Activated naive CD4-positive, alpha-beta T cell treated with anti-CD3 and anti-CD28 coated beads, Interleukin-2, amount 50 U/mL, for 72 hours (primary cell): ENCODE measurements at places on chromosomes 4 and X. TPM values are rescaled to one million over a fixed set of nuclear protein-coding genes. Genes with fewer than 3 reads are reported as not detected.
A peak's percentile ranks its signal among the peaks of the same experiment; 100 is the strongest.

DNA sequence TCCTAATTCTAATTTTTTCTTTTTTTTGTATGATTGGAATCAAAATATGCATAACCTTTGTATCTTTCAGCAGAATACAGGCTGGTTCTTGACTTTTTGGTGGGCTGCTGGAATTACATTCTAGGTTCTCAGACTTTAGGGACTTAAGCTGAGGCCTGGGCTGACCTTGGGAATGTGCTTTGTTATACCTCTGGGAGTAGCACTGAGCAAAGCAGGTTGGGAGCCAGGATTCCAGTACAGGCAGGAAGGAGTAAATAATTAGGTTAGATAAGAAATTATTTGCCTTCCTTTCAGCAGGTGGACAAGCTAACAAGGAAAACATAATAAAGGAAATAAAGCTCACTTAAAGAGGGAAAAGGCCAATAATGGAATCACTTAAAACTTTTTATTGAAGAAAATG is 49.9 kb upstream of the SLC4A4 start:
- no peak for DNase-seq

The AKAP14 gene
- total RNA-seq: 0.66 TPM

- DNase-seq: no peak
Observed at GRCh38 chr4:145732001-145732815, 52.3 kb downstream of the C4orf51 start.

- DNase-seq: peak; percentile 2
Observed at GRCh38 chrX:107576841-107577240, 51.5 kb upstream of the PRPS1 start.

DNA sequence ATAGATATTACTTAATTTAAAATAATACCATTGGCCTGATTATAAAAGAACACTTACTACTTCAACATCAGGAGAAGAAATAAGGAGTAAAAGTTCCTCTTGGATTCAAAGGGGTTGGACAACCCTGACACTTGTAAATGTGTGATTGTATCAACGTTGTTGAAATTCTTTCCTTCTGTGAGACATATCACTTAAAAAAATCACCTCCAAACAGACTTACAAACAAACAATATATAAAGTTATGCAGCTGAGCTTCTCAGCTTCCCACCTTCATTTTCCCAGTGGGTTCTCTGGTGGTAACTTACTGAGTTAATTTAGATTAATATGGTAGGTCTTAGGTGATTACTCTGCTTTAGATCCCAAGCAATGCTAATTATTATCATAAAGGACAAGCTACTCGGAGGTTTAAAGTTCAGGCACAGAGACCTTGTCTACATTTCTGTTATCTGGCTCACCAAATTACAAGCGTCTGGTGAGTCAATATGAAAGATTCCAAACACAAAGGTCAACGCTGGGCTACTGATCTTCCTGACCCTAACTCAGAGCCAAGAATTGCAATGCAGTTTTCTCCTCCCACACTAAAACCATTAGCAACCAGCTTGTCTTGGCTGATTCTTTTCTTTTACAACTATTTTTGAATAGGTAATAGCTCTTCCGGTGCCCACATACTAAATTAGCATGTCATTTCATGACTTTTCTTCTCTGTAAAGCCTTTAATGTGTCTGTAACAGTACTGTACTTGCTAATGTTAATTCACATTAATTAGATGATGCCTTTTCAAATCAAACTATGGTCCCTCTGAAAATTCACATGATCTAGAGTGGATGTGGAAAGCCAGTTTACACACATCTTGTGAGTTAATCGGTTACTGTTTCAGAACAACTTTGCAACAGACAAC is 157.6 kb downstream of the RASL11B start:
- no peak for DNase-seq

DNA sequence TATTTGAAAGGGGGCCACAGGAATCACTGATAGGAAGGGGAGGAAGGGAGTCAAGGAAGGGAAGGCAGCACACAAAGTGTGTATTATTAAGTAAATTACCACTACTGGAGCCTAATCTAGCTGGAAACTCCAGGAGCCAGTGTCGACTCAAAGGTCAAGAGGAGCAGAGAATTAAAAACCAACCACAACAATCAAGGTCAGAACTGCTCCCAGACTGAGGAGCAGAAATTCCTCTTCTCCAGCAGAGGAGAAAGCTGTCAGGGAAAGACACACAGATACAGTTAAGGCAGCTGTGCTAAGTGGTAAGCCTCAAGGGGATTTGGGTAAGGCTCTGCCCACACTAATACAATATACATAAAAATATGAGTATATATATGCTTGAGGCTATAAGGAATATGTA is 87.5 kb upstream of the PTPN13 start:
- no peak for DNase-seq

- no peak for DNase-seq
Observed at GRCh38 chrX:2989565-2989964, 16.8 kb upstream of the ARSH start.

GRCh38 chr4:156545003-156545785 is 426.4 kb downstream of the PDGFC start:
- no peak for DNase-seq

The ARSJ gene
- total RNA-seq: not detected

The C4orf36 gene
- not detected for total RNA-seq

DNA sequence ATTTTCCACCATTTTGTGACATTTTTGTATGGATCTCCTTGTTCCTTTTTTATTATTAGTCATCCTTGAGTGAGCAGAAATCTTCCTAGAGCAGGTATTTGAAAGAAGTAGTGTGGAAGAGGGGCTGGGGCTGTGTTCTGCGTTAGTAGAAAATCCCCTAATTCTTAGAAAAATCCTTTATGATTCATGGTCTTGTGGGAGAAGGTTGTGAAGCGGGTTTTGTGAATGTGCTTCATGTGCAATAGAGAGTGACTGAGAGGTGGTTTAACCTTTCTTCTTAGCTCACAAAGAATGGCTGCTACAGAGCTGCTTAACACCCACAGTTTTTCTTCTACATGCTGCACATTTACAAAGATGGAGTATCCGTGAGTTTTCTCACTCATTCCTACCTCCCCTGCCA is 220.5 kb downstream of the IDS start:
- DNase-seq: no peak

The ADGRL3 gene
- total RNA-seq: not detected

The ACE2 gene
- not detected for total RNA-seq

DNA sequence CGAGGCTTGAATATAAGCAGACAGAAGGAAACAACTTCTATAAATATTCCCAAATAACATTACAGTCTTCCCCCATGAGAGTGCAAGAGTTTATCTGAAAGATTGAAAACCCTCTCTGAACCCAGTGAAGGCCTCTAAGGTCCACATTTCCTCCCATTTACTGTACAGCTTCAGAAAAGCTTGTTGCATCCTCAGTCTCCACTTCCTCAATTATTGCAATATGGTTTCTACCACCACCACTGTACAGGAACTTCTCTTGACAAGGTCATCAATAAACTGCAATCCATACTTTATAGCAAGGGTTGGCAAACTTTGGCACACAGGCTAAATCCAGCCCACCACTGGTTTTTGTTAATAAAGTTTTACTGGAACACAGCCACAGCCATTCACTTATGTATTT is 239.0 kb downstream of the THOC2 start:
- no peak for DNase-seq

The GDI1 gene
- 213 TPM for total RNA-seq

DNA sequence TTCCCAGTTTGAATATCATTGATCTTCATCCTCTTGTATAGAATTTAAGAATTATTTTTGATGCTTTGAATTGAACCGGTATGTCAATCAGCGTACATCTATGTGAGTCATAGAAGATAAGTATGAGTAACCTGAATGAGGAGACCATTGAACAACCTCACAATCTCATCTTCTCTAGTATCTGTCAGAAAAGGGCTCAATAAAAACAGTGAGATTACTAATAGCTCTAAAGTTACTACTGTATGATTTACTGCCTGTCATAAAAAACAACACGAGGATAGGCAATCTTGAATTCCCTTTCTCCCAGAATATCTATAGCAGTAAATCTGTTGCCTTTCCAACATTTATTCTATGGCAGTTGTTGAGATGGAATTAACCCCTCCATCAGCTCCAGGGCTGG is 36.1 kb downstream of the PHOX2B start:
- no peak for DNase-seq

The NR0B1 gene
- total RNA-seq: not detected

- no peak for DNase-seq
Observed at GRCh38 chr4:85952972-85953650, 406.7 kb downstream of the MAPK10 start.

GRCh38 chr4:11894977-11895376 is 466.3 kb upstream of the HS3ST1 start:
- no peak for DNase-seq

The BMPR1B gene
- total RNA-seq: not detected

- DNase-seq: no peak
Observed at GRCh38 chr4:17128268-17128667, 229.8 kb upstream of the LDB2 start.

- no peak for DNase-seq
Observed at GRCh38 chrX:24226176-24226575, 76.6 kb downstream of the ZFX start.

GRCh38 chr4:103499094-103499493 is 220.7 kb downstream of the TACR3 start:
- DNase-seq: no peak

DNA sequence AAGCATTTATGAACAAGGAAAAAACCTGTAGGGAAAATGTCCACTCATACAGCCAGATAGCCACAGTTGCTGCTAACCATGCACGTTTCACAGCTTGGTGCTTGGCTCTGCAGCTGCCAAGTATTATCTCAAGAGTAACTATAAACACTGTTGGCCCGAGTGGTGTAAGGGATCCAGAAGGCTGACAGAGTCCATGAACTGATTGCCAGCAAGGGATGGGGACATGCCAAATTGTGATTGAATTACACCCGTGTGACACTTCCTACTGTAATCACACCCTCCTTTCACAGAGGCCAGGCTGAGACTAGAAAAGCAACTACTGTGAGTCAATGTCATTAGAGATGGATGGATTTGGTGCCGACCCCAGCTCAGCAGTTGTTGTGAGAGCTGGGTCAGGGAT is 223.9 kb upstream of the ANKRD50 start:
- DNase-seq: no peak

DNA sequence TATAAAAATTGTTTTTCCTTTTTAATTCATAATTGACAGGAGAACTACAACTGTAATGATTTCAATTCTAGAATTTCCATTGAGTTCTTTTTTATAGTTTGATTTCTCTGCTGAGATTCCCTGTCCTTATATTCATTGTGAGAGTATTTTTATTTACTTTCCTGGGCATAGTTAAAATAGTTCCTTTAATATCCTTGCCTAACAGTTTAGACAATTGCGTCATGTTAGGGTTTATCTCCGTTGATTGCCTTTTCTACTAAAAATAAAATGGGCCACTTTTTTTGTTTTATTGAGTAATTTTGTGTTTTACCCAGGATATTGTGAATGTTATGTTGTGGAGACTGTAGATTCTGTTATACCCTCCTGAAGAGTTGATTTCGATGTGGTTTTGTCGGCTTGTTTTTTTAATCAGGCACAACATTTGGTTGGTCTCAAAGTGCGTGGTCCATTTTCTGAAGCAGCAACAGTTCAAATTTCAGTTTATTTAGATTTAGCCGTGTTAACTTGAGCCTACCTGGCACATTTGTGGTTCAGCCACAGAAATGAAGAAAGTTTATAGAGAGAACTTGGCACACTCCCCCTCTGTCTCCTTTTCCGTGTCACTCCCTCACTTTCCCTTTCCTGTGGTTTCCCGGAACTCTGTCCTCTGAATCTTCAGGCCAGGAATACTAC is 16.0 kb upstream of the PRRG1 start:
- no peak for DNase-seq

DNA sequence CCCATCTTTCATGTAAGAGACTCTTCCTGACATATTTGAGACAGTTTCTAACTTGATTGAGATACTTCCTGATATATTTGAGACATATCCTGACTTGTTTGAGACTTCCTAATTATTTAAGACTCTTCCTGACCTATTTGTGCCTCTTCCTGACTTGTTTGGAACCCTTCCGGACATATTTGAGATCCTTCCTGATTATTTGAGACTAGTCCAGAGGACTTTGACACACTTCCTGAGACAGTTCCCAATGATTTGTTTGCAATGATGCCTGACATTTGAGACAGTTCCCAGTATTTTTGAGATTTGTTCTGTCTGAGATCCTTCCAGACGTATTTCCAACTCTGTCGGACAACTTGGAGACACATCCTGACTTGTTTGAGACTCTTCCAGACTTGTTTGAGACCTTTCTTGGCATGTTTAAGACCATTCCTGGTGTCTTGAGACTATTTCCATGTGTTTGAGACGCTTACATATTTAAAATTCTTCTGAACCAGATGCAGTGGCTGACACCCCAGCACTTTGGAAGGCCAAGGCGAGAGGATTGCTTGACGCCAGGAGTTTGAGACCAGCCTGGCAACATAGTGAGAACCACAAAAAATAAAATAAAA is 118.9 kb upstream of the USP9X start:
- no peak for DNase-seq

DNA sequence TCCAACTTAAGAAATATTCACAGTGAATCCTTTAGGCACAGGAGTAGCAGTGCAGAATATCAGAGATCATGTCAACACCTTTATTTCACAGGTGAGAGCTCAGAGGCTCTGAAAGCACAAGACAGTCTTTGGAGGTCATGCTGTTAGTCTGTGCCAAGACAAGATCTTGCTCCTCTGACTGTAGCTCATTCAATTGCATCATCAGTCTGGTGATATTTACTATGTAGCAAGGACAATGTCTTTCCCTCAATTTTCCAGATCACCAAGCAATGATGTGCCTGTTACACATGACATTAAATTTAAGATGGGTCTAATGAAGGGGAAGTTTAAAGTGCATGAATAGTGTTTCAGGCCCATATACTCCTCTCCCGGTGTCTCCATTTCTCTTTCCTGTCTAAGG is 277.5 kb downstream of the IL15 start:
- DNase-seq: no peak

The LRAT gene
- not detected for total RNA-seq

- no peak for DNase-seq
Observed at GRCh38 chr4:173024203-173024602, 144.4 kb upstream of the GALNT7 start.

The RENBP gene
- 14.8 TPM for total RNA-seq

The BEND2 gene
- not detected for total RNA-seq

The SPP1 gene
- not detected for total RNA-seq

The ZNF732 gene
- total RNA-seq: not detected

The UGT2A1 gene
- not detected for total RNA-seq

GRCh38 chrX:3346501-3347259 is at the start of gene MXRA5:
Gene MXRA5, minus strand, starts transcription at chrX:3346652. Its CDS starts 2,819 bp downstream, at chrX:3343833.
- DNase-seq: no peak

The NIPAL1 gene
- 1.3 TPM for total RNA-seq

GRCh38 chr4:22743290-22743689 is 50.6 kb downstream of the GBA3 start:
- no peak for DNase-seq

The ADRA2C gene
- total RNA-seq: not detected
